Nephron progenitor cell (in vitro differentiated cells): ENCODE measurements at places on chromosomes 13 and 19.

GRCh38 chr13:93101226-93101734 is 125.3 kb upstream of the GPC6 start:
- DNase-seq, result no peak

- no peak for DNase-seq
Observed at GRCh38 chr13:22018076-22018835, 347.4 kb downstream of the FGF9 start.

GRCh38 chr13:46578590-46578975 is 25.6 kb downstream of the LRCH1 start:
- peak; percentile 26 for DNase-seq

GRCh38 chr13:111629926-111630325 is 309.5 kb downstream of the TEX29 start:
- DNase-seq, result no peak

GRCh38 chr13:54356849-54357248 is 1328.2 kb downstream of the OLFM4 start:
- no peak for DNase-seq

GRCh38 chr19:41958367-41959055 is 610 bp downstream of the RABAC1 start:
- DNase-seq, result peak; percentile 92

DNA sequence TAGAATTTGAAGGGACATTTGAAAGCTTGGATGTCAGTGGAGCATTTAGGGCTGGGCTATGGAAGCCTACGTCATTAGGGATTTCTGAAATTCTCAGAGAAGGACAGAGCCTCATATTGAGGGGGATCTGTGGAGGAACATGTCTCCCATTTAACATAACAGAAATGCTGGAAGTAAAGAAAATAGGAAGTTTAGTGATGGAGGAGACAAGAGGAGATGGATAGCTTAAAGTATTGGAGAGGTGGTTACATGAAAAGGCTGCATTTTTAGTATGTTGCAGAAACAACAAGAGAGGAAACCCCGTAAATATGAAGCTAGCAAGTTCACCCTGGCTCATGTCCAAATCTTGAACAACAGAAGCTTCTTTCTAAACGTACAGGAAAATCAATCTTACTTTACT is 24.4 kb downstream of the LIG4 start:
- no peak for DNase-seq

DNA sequence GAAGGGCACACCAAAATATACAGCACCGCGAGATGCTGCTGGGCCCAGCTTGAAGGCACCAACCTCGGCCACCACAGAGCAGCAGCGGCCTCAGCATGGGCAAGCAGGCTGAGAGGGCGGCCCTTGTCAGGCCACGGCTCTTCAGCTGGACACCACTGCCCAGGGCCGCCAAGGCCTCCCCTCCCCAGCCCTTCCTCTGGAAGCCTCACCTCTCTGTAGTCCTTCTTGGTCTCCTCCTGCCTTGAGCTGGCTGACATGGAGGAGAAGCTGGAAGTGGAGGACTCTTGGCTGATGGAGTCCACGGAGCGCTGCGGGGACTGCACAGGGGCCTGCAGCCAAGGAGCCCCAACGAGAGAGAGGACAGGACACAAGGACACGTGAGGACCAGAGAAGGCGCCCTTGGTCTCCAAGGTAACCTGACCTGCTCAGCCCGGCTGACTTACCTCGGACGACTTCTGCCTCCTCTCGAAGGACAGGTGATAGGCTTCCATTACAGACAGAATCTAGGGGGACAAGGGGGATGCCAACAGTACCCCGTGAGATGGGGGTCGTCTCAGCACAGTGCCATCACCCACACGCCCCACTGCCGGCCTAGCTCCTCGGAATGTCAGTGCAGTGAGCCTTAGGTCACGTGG is 38.2 kb downstream of the PDCD5 start:
- no peak for DNase-seq

DNA sequence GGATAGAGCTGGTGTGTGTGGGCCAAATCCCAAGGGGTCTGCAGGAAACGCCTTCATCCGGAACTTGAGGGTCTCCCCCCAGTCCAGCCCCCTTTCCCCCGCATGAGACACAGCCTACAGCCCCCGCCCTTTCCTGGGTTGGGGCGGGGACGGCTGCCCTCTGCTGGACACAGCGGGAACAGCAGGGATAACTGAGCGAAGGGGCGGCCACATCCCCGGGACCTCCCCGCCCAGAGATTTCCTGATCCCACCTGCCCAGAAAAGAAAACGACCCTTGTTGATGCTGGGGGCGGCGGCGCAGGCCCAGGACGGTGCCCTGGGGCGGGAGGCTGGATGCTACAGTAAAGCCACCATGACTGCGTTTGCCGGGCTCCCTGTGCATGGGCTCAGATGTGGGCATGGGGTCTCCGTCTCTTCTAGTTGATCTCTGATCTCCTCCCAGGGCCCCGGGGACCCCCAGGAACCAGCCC is 14.2 kb downstream of the ONECUT3 start:
- DNase-seq, result peak; percentile 84

DNA sequence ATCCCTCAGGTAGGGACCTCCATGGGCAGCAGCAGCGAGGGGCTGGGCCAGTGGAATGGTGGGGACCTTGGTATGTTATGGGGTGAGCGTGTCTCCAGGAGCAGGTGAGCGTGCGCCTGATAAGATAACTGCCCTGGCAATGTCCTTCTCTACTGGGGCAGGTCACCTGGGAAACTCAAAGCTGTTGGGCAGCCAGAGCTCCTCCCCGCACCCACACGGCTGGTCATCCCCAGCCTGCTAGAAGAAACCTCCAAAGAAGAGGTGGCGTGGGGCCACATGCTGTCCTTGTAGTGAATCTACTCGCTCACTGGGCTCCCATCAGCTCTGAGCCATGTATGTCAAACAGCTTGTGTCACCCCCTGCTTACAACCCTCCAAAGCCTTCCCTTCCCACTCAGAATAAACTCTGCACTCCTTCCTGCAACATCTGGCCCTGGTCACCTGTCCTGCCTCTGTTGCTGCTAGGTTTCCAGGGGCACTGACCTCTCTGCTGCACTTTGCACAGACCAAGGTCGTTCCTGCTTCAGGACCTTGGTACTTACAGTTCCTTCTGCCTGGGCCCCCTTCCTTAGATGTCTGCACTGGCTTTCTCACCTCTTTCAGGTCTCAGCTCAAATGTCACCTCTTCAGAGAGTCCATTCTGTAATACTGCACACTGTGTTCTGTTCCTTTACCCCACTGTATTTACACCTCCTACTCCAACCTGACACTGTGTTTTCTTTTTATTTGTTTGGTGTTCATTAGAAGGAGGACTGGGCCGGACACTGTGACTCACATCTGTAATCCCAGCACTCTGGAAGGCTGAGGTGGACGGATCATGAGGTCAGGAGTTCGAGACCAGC is 1.8 kb upstream of the ATP4A start:
- DNase-seq, result no peak

- no peak for DNase-seq
Observed at GRCh38 chr19:8206147-8207087, 2.8 kb upstream of the CERS4 start.

DNA sequence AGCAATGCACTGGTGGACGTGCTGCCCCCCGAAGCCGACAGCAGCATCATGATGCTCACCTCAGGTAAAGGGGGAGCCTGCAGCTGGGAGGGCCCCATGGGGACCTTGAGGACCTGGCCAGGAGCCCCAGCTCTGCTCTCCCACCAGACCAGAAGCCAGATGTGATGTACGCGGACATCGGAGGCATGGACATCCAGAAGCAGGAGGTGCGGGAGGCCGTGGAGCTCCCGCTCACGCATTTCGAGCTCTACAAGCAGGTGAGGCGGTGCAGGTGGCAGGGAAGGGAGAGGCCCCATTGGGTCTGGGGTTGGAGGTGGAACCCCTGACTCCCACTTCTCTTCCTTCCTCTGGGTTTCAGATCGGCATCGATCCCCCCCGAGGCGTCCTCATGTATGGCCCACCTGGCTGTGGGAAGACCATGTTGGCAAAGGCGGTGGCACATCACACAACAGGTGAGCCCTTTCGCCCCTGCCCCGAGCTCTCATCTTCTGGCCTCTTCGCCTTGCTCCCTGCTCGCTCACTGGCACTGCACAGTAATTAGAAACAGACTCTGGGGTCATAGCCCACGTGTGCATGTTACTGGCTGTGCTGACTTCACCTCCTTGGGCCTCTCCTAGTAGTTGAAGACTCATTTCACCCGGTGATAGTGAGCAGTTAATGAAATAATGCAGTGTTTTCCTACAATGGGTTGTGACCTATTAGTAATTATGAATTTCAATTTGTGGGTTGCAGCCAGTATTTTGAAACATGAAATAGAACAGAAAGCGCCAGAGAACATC is 3.6 kb downstream of the PSMC4 start:
- DNase-seq, result no peak

GRCh38 chr19:54551950-54552912 is 21.4 kb upstream of the LILRA2 start:
- no peak for DNase-seq
